Stimulated activated CD4-positive, alpha-beta T cell treated with anti-CD3 and anti-CD28 coated beads, Interleukin-1b, Interleukin-23, amount 100 ng/mL, for 4 hours (primary cell): ENCODE measurements at places on chromosomes 6 and 20.

GRCh38 chr20:17584689-17585088 is 14.8 kb downstream of the DSTN start:
- no peak for DNase-seq

GRCh38 chr6:139152892-139153271 is 18.0 kb downstream of the HECA start:
- DNase-seq = no peak

DNA sequence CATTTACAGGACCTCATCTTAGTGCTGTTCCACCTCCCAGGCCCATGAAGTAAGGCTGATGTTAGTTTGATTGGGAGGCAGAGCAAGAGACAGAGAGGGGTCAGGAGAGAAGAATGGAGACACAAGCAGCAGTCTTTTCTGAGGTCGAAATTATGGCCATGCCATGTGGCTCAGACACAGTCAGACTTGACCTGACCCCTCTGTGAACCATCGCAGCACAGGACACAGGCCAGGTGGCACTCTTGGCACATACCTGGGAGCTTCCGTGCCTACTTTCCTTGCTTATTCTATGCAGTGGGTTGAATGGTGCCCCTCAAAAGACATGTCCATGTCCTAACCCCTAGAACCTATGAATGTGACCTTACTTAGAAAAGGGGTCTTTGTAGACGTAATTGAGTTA is 254.9 kb downstream of the MAFB start:
- no peak for DNase-seq

DNA sequence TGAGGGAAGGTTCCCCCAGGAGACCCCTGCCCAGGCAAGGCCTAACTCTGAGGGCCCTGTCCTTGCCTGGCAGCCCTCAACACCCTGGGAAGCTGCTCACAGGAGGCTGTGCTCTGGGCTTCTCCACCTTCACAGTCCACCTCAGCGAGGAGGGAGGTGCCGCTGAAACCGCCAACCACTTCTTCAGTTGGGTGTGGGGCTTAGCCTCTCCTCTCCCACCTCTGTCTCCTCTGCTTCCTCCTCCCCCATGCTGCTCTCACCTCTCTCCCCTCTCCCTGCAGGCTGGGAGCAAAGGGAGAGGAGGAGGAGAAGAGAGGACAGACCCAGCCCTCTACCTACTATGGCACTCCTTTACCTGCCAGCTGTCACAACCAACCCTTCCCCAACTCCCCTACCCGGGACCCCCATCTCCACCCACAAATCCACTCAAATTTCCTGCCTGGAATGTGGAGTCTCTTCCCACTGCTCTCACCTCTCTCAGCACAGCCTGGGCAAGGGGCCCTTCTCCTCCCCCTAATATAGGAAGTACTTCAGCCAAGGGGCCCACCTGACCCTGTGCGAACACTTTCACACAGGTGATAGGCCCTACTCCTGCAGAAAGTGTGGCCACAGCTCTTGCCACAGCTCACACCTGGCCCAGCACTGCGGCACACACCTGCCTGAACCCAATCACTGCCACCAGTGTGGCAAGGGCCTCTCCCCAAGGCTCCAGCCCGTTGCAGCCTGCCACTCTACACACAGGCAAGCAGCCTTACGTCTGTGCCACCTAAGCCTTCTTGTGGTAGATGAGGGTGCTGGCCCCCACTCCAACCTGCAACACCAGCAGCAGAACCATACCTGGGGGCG is 7.2 kb downstream of the RING1 start:
- DNase-seq = no peak

- DNase-seq = no peak
Observed at GRCh38 chr6:5112066-5112799, 27.1 kb downstream of the PPP1R3G start.

GRCh38 chr6:41693281-41694240 is 41.8 kb downstream of the TFEB start:
- no peak for DNase-seq

DNA sequence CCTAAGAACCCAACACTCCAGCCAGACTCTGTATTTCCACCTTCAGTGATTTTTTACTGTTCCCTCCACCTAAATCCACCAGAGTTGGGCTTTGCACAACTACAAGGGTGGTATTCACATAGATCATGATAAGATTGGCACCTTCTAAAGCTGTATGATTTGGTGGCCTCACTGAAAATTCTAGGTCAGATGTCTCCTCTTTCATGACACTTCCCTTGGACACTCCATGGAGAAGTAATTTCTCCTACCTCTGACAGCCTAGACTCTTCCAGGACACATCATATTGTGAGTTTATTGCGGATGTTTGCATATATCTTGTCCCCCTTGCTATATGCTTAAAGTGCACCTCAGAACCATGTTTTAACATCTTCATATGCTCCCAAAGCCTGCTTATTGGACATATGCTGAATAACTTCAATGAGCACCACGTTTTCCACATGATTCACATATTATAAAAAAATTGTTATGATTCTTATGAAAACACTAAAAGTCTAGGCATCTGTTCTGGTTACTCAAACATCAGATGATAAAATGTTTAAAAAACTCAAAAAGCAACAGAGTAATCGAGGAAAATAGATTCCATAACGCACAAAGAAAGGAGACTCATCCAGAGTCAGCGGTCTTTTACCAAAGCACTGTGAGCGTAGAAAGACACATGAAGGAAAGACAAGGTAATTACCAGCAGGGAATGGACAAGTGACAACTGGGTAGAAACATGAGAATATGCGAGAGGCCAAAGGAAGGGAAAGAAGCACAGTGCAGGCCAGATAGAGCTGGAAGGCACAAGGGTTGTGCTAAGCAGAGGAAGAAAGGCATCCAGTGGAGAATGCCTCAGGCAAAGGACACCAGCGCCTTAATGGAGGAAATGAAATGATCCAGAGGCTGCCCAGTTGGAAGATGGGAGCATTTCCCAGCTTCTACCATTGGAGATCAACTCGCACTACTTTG is 46.5 kb downstream of the KIF16B start:
- DNase-seq = no peak

GRCh38 chr6:6724539-6725467 is 136.3 kb downstream of the LY86 start:
- DNase-seq = peak; percentile 48

GRCh38 chr6:35299674-35300073 is 2.1 kb downstream of the DEF6 start:
- no peak for DNase-seq

DNA sequence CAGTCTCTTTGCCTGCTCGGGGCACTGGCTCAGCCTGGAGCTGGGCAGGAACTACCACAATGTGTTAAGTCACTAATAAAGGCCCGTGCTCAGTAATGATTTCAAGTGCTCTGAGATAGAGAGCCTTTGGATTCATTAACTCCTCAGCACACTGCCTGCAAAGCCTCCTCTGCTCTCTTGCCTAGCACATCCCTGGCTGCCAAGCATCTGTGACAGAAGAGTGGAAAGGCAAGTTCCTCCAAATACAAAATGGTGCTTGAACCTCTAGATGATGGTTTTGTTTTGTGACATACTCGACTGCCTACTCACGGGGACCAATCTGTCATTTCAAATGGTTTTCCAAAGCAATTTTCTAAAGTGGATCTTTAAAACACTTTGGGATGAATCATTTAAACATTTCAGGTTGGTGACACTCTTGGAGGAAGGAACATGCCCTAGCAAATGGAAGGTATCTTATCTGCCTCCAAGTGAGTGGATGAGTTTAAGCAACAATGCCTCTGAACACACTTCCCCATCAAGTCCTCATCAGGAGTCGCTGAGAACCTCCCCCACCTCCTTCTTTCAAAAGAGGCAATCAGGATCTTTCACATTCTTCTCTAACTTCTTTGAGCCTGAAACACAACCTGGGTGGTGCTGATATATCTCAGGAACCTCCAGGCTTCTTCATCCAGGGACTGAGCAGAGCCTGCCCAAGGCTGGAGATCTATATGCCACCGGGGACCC is 35.8 kb downstream of the METTL24 start:
- no peak for DNase-seq

- no peak for DNase-seq
Observed at GRCh38 chr20:7742479-7742878, 197.8 kb downstream of the HAO1 start.

DNA sequence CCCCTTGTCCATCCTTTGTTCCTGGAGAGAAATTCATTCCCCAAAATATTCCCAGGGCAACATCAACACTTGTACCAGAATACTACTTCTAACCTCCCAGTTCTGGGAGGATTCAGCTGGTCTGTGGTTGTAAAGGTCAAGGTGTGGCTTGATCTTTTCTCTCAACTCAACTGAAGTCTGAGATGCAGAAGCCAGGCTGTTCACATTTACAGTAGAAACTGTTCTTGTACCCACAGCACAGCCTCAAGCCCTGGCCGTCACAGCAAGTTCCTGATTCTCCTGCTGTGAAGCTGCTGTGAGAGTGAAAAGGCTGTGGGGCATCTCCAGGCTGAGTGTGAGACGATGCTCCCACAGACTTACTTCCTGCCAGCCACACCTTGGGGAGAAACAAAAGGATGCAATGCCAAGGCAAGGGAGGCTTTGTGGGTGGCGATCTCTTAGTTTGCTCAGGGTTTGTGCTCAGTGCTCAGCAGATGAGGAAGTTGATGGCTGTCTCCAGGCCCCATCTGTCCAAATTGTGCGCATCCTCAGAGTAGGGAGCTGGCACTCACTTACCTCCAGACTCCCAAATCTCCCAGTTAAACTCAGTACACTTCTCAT is 143.9 kb upstream of the FOXA2 start:
- DNase-seq = no peak
